ENCODE measurements at places on chromosomes 5 and 9. TPM values are rescaled to one million over a fixed set of nuclear protein-coding genes. Genes with fewer than 3 reads are reported as not detected.

GRCh38 chr5:129459777-129460671 lies at the start of gene ADAMTS19:
TSS of gene ADAMTS19 (plus strand) at chr5:129460298. CDS start at chr5:129460392, 94 bp downstream.
- peak within 1 kb of the TSS; percentile 88 for H3K27ac ChIP-seq
- H3K4me1 ChIP-seq: peaks cover 46% of the 10 kb centered on the region
- no peak for DNase-seq
- no peaks in the 10 kb centered on the region for H3K36me3 ChIP-seq

AJM1 gene
- 14.0 TPM for total RNA-seq

WDR31 gene
- total RNA-seq: 2.5 TPM

- H3K27me3 ChIP-seq: no peaks in the 10 kb centered on the region
- no peak for DNase-seq
- peaks cover 97% of the 10 kb centered on the region for H3K4me1 ChIP-seq
- H3K36me3 ChIP-seq: no peaks in the 10 kb centered on the region
Observed at GRCh38 chr5:139668064-139668880, 20.1 kb downstream of the CXXC5 start.

DNA sequence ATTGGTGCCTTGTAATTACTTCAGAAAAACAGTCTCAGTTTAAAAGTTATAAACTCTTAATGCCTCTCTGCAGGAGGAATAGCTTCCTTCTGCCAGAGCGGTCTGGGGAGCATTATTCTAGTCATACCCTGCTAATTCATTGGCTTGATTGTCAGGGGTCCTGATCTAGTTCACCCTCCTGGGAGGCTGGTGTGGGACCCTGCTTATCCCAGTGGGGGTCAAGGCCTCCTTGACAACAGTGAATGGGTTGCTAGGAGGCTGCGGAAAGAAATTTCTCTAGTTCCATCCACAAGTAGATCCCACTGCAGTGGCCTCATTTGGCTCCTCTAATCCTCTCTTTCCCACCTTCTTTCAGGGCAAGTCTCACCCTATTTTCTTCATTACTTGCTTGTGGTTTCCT lies 105.7 kb downstream of the TMC1 start:
- H3K27ac ChIP-seq: no peak overlapping the region
- H3K36me3 ChIP-seq: no peaks in the 10 kb centered on the region
- no peaks in the 10 kb centered on the region for H3K27me3 ChIP-seq
- DNase-seq: no peak
- peaks cover 6% of the 10 kb centered on the region for H3K4me1 ChIP-seq

DNA sequence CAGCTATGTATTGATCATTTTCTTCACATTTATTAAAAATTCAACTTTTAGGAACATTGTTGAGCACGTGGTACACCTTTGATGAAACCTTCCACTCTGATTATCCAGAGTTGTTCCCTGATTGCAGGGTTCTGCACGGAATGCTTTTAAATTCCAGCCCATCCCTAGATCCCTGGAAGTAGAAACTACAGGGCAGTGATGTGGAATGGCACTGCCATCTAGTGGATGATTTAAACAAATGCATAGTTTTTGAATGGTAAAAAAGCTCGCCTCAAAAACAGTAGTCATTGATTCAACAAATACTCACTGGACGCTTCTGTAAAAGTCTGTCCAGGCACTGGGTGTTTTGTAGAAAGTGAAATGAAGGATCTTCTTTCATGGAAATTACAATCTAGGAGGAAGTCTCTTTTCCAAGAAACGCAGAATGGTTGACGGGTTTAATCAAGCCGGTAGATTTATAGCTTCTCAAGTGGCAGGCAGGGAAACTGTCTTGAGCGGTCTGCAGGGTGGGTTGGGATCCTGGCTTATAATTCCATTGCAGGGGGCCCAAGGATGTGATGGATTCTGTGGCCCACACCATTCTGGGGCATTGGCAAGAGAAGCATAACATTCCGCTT lies 118.4 kb downstream of the ARHGAP26 start:
- no peak overlapping the region for H3K27ac ChIP-seq
- no peak overlapping the region for H3K4me3 ChIP-seq
- H3K4me1 ChIP-seq: peaks cover 9% of the 10 kb centered on the region
- no peaks in the 10 kb centered on the region for H3K27me3 ChIP-seq

- no peaks in the 10 kb centered on the region for H3K4me1 ChIP-seq
- H3K4me3 ChIP-seq: no peak overlapping the region
- H3K27ac ChIP-seq: no peak overlapping the region
Observed at GRCh38 chr5:44536650-44537260, 147.5 kb upstream of the FGF10 start.

DNA sequence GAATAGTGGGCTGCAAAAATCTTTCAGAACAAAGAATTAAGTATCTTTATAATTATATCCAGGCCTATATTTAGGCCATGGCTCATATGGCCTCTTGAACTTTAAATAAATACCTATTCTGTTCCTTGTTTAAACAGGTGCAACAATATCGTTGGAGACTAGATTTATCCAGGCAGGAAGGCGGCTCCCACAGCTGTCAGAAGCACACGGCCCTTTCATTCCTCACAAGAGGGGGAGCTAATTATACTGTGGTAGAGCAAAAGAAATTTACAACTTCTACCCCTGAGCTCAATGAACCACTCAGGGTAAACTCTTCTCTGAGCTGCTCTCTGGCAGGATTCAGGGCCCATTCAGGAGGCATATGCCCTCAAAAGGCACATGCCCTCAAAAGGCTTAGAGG lies 31.3 kb downstream of the TMEM174 start:
- H3K27me3 ChIP-seq: peaks cover 10% of the 10 kb centered on the region
- no peak for DNase-seq

GRCh38 chr9:14383294-14383693 lies 69.4 kb upstream of the NFIB start:
- no peaks in the 10 kb centered on the region for H3K27me3 ChIP-seq
- H3K4me1 ChIP-seq: no peaks in the 10 kb centered on the region
- no peak overlapping the region for H3K27ac ChIP-seq
- no peaks in the 10 kb centered on the region for H3K36me3 ChIP-seq

All from esophagus muscularis mucosa (tissue), 4 donors.